Pons (tissue), 1 donor: ENCODE measurements at places on chromosomes 6 and 20.
A peak's percentile ranks its signal among the peaks of the same experiment; 100 is the strongest.

DNA sequence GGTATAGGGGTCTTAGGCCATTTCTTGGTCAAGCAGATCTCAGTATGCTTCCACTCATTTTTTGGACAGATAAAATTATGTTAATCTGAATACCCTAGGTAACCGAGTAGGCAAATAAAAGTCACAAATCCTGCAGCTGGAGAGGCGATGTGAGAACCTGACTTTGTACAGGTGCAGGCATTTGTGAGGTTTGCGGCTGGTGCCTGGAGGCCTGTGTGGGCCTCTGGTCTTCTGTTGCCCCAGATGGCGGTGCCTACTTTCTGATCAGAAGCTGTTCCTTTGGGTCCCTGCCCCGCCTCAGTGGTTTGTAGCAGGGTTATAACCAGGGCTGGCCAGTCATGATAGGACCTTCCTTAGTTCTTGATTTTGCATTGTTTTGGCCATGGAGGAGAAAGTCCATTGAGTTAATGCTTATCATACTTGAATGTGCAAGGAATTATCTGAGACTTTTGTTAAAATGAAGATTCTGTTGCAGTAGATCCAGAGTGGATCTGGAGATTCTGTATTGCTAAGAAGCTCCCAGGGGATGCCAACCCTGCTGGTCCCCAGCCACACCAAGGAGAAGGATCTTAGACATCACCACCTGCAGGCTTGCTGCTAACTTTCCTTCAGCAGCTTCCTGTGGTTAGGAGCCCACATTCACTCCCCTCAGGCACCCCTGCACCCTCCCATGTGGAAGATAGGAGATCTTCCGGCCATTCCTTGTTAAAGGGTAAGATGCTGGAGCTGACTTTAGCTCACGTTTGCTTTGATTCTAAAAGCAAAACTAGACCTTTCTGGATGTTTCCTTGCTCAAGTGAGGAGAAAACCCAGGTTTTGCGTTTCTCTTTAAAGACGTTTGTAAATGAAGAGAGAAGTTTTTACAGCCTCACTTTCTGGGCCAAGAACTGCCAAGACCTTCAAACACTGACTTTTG, 50.7 kb downstream of the LRRC1 start:
- DNase-seq: no peak

- DNase-seq: no peak
Observed at GRCh38 chr6:152391179-152391880, 245.8 kb downstream of the SYNE1 start.

- peak; percentile 56 for DNase-seq
Observed at GRCh38 chr6:30884521-30885480, 482 bp downstream of the DDR1 start.

GRCh38 chr6:25042036-25042521, 106.3 kb upstream of the RIPOR2 start:
- DNase-seq: no peak

GRCh38 chr6:79385893-79386292, 151.3 kb downstream of the LCA5 start:
- peak; percentile 15 for DNase-seq
